ENCODE measurements at places on chromosomes 3 and 15. TPM values are rescaled to one million over a fixed set of nuclear protein-coding genes. Genes with fewer than 3 reads are reported as not detected.
A peak's percentile ranks its signal among the peaks of the same experiment; 100 is the strongest.

DNA sequence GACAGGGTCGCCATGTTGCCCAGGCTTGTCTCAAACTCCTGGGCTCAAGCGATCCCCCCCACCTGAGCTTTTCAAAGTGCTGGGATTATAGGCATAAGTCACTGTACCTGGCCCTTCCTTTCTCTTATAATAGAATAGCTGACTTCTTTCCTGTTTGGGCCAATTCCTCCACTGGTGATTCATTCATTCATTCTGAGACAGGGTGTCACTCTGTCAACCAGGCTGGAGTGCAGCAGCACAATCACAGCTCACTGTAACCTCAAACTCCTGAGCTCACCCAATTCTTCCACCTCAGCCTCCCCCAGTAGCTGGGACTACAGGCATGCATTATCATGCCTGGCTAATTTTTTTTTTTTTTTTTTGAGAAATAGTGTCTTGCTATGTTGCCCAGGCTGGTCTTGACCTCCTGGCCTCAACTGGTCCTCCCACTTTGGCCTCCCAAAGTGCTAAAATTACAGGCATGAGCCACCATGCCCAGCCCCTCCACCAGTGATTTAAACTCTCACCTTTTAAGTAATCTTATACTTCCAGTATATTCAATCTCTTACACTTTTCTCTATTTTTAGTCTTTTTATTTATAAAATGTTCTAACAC is 20.9 kb downstream of the GNB4 start:
- H3K4me3 ChIP-seq = no peak overlapping the region
- no peaks in the 10 kb centered on the region for H3K27me3 ChIP-seq
- no peak overlapping the region for H3K27ac ChIP-seq
- no peak for DNase-seq

DNA sequence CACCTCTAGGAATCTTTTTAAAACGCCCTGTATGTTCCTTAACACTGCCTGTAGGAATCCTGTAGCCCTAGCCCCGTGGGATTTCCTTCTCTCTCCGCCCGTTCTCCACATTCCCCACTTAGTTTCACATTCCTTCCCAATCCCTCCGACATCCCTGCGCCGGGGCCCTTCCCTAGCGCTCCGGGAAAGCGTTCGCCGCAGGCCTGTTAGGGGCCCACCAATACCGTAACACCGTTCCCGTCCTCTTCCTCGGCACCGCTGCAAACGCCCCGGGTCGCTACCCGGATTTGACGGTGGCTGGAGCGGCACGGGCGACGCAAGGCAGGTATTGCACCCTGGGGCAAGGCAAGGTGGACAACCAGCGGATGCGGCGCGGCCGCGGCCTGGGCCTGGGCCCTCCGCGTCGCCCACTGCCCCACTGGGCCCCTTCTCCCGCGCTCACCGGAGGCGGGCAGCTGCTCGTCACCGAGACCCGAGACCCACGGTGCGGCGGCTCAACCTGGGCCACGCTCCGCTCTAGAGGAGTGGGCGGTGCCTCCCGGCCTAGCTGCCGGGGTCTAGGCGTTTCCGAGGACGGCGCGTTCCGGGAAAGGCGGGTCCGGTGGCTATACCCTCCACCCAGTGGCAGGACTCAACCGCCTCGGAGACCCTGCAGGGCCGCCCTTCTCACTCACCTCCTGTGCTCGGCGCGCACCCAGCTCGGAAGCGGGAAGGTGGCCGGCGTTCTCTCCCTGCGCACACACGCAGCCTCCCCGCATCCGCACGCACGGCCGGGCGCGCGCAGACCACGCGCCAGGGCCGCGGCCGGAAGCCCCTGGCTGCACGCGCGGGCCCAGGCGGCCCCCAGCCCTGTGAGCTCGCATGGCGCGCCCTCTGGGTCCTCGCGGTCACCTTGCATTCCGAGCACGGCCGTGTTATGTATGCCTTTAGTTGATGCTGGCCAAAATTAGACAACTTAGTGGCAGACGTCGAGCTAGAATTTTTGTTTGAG is at the start of gene B3GALNT1:
Gene B3GALNT1, minus strand, starts transcription at position 789 of the 991 bp plus-strand sequence. CDS start 18,595 bp downstream, outside the sequence.
- peak within 1 kb of the TSS; percentile 83 for H3K4me3 ChIP-seq
- H3K27ac ChIP-seq = no peak within 1 kb of the TSS
- peak; percentile 75 for DNase-seq
- H3K4me1 ChIP-seq = peaks cover 8% of the 10 kb centered on the region
- no peaks in the 10 kb centered on the region for H3K36me3 ChIP-seq
- H3K27me3 ChIP-seq = no peaks in the 10 kb centered on the region

GRCh38 chr3:38519000-38519399 is 22.9 kb downstream of the EXOG start:
- no peak for DNase-seq
- H3K36me3 ChIP-seq = no peaks in the 10 kb centered on the region
- H3K4me1 ChIP-seq = no peaks in the 10 kb centered on the region
- H3K27me3 ChIP-seq = no peaks in the 10 kb centered on the region
- H3K4me3 ChIP-seq = no peak overlapping the region
- no peak overlapping the region for H3K27ac ChIP-seq

Gene PLA2G4D
- not detected for polyA plus RNA-seq

DNA sequence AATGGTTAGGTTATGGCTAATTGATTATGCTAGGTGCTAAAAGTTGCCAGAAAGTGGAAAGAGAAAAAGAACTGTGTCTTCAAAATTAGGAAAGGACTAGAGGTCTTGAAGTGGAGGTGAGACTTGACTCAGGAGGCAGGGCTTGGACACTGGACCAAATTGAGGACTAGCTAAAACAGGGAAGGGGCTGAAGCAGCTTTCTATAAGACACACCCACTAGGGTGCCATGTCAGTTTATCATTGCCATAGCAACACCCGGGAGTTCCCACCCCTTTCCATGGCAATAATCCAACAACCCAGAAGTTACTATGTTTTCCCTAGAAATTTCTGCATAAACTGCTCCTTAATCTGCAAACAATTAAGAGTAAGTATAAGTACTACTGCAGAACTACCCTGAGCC is 42.9 kb upstream of the MITF start:
- no peak overlapping the region for H3K4me3 ChIP-seq
- H3K36me3 ChIP-seq = no peaks in the 10 kb centered on the region
- no peak overlapping the region for H3K27ac ChIP-seq
- no peaks in the 10 kb centered on the region for H3K4me1 ChIP-seq

Gene PRSS50
- not detected for polyA plus RNA-seq

GRCh38 chr3:193686665-193687483 is 93.9 kb downstream of the OPA1 start:
- no peaks in the 10 kb centered on the region for H3K4me1 ChIP-seq
- no peaks in the 10 kb centered on the region for H3K27me3 ChIP-seq

DNA sequence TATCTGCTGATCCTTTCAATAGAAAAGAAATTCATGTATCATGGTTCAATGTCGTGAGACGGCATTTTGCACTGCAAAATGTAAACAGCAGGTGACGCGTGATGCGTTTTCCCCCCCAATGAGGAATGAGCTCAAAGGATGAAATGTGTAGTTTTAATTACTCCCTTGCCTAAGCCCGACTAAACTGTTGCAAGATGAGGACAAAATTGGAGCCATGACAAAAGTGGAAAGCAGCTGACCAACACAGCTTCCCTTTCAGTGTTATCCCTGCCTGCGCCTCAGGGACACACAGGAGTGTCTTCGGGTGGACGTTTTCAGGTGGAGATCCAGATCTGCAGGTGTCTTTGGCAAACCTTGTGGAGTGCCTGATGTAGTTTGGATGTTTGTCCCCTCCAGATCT is 92.0 kb downstream of the GABRG3 start:
- DNase-seq = no peak
- no peaks in the 10 kb centered on the region for H3K4me1 ChIP-seq
- H3K27ac ChIP-seq = no peak overlapping the region

DNA sequence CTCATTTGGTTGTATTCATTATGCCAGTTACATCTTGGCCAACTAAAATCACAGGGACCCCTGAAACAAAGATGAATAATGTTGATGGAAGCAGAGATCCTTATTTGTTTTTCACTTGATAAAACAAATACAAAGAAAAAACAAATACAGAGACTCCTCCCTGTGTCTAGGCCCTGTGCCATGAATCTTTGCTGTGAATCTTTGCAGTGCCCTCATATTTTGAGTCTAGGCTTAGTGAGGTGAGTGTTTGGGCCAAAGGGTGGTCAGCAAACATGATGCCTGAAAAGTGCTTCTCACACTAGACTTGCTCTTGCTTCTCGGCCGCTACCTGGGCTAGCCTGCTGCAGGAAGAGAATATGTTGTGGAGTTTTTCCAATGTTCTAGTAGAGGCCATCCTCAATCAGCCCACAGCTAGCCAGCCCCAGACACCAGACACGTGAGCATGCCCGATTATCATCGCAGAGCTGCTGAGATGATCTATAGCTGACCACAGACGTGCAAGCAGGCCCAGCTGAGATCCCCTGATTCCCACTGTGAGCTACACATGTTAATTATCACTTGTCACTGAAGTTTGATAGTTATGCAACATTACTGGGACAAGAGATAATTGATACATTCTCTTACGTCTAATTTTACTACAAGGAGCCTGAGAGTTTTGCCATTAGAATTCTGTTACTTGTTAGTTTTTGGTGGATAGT is 191.4 kb downstream of the THRB start:
- no peak overlapping the region for H3K4me3 ChIP-seq
- no peaks in the 10 kb centered on the region for H3K4me1 ChIP-seq
- H3K27me3 ChIP-seq = no peaks in the 10 kb centered on the region
- no peak overlapping the region for H3K27ac ChIP-seq

- DNase-seq = no peak
- no peaks in the 10 kb centered on the region for H3K27me3 ChIP-seq
- no peaks in the 10 kb centered on the region for H3K4me1 ChIP-seq
Measured at GRCh38 chr15:80334521-80334920, 69.7 kb upstream of the ARNT2 start.

DNA sequence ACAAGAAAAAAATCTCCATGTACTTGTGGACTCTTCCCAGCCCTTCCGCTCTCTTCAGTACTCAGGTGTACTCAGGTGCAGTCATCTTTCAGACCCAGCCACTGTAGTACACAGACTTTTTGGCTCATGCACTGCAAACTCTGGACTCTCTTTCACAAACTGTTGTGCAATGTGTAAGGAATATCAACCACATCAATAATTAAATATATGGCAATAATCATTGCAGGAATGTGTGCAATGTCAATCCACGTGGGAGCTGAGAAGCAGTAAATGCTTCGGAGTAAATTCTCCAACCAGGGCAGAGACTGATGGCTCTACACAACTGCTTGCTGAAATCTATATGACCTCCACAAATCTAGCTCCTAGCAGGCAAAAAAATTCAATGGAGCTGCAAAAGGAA is 287.3 kb upstream of the COL8A1 start:
- no peak overlapping the region for H3K4me3 ChIP-seq
- H3K4me1 ChIP-seq = no peaks in the 10 kb centered on the region
- no peak for DNase-seq
- H3K27ac ChIP-seq = no peak overlapping the region
- H3K27me3 ChIP-seq = no peaks in the 10 kb centered on the region
- H3K36me3 ChIP-seq = no peaks in the 10 kb centered on the region

DNA sequence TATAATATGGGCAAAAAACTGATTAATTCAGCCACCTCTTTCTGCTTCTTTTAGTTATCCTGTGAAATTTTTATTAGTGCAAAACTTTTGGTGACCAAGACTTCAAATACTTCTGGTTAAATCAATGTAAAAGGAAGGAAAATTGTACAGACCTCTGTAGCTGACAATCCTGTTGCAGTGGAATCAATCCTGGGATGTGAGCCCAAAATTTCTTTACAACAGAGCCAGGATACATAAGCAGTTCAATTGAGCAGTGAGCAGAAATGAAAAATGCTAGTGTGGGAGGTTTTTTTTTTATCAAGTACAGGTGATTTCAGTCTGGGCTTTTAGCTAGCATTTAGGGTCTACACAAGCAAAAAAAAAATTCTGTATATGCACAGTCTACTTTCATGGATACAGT is 398.0 kb downstream of the OTOL1 start:
- H3K4me3 ChIP-seq = no peak overlapping the region
- no peak for DNase-seq
- no peaks in the 10 kb centered on the region for H3K27me3 ChIP-seq
- no peaks in the 10 kb centered on the region for H3K36me3 ChIP-seq
- H3K27ac ChIP-seq = no peak overlapping the region

Gene TMCC1
- polyA plus RNA-seq = 10.4 TPM

GRCh38 chr15:78640527-78641101 is 396 bp downstream of the CHRNB4 start:
- no peak for DNase-seq
- H3K36me3 ChIP-seq = no peaks in the 10 kb centered on the region
- H3K4me3 ChIP-seq = peak overlapping the region; percentile 33
- H3K27ac ChIP-seq = no peak overlapping the region
- no peaks in the 10 kb centered on the region for H3K27me3 ChIP-seq

- H3K27me3 ChIP-seq = no peaks in the 10 kb centered on the region
- H3K4me1 ChIP-seq = no peaks in the 10 kb centered on the region
- no peak overlapping the region for H3K27ac ChIP-seq
- no peak overlapping the region for H3K4me3 ChIP-seq
- no peaks in the 10 kb centered on the region for H3K36me3 ChIP-seq
Measured at GRCh38 chr3:117144853-117145252, 435.3 kb downstream of the TUSC7 start.

- DNase-seq = no peak
- no peak overlapping the region for H3K27ac ChIP-seq
- H3K4me1 ChIP-seq = no peaks in the 10 kb centered on the region
- H3K27me3 ChIP-seq = no peaks in the 10 kb centered on the region
- no peak overlapping the region for H3K4me3 ChIP-seq
Measured at GRCh38 chr3:89697321-89697916, 590.0 kb downstream of the EPHA3 start.

Gene WWTR1
- 9.2 TPM for polyA plus RNA-seq

DNA sequence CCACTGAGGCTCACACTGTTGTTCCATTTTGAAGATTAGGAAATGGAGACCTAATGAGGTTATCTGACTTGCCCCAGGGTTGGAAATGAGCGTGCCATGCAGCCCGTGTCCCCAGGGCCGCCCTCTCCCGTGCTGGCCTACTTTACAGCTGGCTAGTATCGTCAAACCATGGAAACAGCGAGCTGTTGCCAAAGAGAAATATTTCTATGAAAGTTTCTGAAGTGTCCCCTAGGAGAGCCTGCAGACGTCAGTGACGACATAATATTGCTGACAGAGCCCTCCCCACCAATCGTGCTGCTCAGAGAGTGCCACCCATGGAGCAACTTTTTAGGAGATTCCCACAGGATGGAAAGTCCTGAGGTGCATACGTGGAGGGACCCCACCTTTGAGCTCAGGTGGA is 11.2 kb upstream of the FAM174B start:
- no peaks in the 10 kb centered on the region for H3K27me3 ChIP-seq
- no peak overlapping the region for H3K4me3 ChIP-seq
- no peak for DNase-seq
- no peaks in the 10 kb centered on the region for H3K36me3 ChIP-seq
- peaks cover 34% of the 10 kb centered on the region for H3K4me1 ChIP-seq
